AG08395 (cell line): ENCODE measurements at places on chromosomes 13 and 19.

- peak; percentile 40 for DNase-seq
Measured at GRCh38 chr13:28819735-28820098, 422 bp upstream of the MTUS2 start.

GRCh38 chr19:54420383-54421168 is 5.3 kb downstream of the TTYH1 start:
- no peak for DNase-seq

DNA sequence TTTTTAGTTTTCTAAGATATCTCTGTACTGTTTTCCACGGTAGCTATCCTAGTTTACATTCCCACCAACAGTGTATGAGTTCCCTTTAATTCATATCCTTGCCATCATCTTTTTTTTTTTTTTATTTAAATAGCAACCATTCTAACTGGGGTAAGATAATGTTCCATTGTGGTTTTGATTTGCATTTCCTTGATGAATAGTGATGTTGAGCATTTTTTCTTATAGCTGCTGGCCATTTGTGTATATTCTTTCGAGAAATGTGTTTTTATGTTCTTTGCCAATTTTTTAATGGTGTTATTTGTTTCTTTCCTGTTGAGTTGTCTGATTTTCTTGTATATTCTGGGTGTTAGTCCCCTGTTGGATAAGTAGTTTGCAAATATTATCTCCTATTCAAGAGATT is 454.8 kb downstream of the DACH1 start:
- no peak for DNase-seq

DNA sequence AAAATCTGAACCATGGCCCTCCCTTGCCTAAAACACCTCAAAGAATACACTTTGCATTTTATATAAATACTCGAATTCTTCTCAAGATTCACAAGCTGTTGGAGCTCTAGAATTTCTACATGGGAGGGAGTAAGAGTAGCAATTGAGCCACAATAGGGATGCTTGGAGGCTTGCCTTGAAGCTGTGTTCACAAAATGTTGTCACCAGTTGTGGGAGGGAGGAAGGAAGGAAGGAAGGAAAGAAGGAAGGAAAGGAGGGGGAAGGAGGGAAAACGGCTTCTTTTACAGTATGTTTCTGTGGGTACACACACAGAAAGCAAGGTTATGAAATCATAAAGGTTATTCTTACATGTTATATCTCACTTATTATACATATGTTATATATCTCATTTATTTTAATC is 128.6 kb upstream of the PEG3 start:
- no peak for DNase-seq

GRCh38 chr19:32895384-32895783 is 25.8 kb upstream of the SLC7A9 start:
- DNase-seq: no peak

- peak; percentile 83 for DNase-seq
Measured at GRCh38 chr13:26502826-26503225, 54.7 kb upstream of the WASF3 start.

GRCh38 chr19:16363133-16363851 is 38.7 kb downstream of the KLF2 start:
- no peak for DNase-seq

DNA sequence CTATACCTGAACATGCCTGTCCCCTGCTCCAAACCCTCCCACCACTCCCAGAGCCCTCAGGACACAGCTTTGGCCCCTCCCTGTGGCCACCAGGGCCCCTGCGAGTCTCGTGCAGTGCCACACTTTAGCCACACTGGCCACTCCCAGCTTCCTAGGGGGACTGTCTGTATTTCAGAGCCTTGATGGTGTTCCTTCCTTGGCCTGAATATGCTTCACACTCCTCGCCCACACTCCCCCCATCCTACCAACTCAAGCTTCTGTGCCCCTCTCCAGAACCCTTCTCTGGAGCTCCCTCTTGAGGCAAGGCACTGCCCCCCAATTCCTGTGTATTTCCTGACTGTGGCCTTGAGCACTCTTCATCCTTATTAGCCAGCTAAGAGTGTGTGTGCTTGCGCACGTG is 80.2 kb downstream of the DPF1 start:
- no peak for DNase-seq

DNA sequence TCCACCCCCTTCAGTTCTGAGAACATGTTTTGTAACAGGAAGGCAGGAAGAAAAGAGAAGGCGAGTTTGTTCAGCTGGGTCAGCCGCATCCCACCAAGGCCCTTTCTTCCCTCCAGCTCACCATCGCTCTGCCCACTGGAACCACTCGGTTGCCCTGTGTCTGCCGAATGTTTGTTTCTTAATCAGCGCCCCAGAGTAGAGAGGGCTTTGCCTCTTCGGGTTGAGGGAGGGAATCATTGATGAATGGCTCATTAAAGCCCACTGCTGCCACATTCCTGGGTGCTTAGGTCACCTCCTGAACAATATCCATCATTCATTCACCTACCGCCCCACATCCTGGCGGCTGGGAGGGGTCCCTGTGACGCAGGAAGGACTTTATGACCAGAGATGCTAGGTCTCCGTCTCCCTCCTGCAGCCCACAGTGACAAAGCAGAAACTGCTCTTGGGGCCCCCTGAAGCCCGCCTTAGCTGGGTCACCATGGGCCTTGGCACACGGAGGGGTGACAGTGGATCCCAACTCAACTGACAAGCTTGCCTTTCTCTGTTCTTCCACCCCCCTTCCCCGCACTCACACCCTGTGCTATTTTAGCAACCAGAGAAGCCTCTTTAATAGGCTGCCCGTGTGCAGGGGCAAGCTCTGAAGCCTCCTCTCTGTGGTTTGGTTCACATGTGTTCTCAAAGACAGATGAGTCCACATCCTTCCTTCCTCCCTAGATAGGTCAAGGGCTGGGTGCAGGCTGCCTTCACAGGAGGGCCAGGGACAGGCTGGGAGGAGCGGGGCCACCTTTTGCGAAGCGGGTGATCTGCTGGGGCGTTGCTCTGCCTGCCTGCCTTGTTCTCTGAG is 46.2 kb downstream of the ACTN4 start:
- peak; percentile 60 for DNase-seq

GRCh38 chr19:10422046-10422461 is 1.7 kb downstream of the PDE4A start:
- no peak for DNase-seq

DNA sequence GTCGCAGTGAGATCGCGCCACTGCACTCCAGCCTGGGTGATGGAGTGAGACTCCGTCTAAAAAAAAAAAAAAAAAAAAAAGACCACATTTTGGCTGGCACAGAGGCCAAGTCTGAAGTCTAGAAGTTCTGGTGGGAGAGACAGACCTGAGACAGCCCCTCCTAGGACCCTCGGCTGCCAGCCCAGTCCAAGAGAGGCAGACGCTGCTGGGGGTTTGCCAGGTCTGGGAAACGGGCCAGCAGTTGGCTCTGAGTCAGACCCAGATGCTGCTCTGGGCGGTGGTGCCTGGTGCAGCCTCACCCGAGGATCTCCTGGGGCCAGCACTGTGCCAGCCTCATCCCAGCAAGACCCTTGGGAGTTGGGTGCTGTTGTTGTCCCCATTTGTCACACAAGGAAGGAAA is 5.8 kb downstream of the FCHO1 start:
- peak; percentile 64 for DNase-seq

DNA sequence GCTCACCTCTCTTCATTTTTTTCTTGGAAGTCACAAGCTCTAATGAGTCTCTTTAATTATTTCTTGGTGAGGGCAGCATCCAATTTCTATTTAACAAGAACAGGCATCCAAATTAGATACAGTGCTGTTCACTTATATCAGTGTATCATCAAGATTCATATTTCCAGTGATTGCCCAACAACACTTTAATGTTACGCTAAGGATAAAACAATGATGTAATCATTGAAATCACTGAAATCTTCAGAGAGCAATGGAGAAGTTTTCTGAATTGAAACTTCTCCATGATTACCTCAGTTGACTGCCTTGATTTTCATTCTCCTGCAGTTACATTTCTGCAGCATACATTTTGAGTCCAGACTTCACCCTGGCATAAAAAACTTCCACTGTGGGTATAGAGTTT is 17.1 kb upstream of the LRCH1 start:
- DNase-seq: no peak

DNA sequence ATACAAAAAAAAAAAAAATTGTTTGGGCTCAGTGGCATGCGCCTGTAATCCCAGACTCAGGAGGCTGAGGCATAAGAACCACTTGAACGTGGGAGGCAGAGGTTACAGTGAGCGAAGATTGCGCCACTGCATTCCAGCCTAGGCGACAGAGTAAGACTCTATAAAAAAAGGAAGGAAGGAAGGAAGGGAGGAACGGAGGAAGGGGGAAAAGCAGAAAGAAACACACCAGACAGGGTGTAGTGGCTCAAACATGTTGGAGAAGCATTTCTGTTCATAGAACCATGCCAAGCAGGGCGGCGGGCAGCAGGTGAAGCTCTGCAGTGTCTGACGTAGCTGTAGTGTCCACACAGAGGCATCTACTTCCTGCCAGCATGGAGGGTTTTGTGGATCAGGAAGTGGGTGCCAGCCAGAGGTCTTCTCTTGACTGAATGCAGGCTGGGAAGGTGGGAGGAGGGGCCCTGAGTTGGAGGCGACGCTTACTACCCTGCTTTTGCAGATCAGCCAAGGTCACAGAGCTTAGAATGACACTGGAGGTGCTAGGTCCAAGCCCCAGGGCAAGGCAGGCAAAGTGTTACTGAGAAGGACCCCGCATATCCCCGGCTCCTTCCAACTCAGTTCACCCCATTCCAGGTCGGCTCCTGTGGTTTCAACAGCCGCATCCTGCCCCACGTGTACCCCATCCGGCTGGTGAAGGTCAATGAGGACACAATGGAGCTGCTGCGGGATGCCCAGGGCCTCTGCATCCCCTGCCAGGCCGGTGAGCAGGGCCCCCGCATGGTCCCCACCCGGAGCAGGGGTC is 11.6 kb upstream of the PGLS start:
- no peak for DNase-seq

GRCh38 chr19:6911523-6911922 is 24.1 kb downstream of the ADGRE1 start:
- no peak for DNase-seq

GRCh38 chr19:2561895-2562294 is 86.0 kb downstream of the GADD45B start:
- no peak for DNase-seq

DNA sequence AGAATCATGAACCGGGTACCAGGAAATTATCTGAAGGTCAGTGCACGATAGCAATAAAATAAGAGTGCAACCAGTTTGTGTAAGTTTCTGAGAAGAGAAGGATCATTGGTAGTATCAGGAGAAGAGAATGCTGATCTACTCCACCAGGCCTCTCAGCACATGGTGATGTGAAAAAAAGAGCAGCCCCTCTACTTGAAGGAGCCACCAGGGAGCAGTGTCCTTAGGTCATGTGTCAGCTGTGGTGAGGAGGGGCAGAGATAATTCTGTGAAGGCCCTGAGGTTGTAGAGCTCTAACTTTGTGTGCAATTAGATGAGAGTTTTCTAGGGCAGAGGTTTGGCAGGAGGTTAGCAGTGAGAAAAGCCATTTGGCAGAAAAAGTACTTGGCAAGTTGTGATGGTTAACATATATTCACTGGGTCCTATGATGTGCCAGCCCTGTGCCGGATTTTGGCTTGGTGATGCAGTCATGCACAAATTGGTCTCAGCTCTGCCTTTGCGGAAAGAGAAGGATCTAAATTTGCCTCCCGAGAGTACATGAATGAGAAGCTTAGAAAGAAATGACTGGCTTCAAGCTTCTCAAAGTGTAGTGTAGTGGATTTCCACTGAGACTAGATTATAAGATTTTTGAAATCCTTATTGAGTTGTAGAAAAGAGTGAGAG is 19.2 kb upstream of the ZC3H13 start:
- DNase-seq: no peak

DNA sequence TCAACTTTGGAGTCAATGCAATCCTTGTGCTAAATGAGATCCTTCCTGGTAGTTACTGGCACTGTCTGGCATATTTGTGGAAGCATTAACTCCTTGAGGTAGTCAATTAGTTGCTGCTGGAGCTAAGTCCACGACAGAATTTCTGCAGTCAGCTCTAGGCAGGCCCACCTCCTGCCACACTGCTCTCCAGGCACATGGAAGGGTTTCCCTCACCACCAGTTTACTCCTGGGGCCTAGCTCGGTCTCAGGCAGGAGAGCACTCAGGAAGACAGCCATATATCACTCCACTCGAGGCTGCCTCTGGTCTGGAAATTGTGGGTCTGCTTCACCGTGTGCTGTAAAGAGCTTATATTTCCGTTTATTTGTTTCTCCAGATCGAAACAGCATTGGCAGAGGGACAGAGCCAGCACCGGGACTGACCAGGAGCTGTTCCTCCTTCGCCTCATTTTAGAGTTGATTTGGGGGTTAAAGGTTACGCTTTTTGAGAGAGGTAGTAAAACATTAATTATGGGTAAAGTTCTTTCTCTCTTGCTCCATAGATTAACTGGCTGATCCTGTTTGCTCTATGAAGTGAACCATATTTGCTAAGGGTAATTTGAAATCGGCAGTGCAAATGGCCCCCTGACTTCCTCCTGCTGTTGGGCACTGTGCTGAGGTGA is 20.6 kb upstream of the GTF3A start:
- no peak for DNase-seq

GRCh38 chr19:56866538-56866937 is 26.0 kb upstream of the PEG3 start:
- DNase-seq: no peak

- no peak for DNase-seq
Measured at GRCh38 chr19:45505151-45505995, 1.9 kb upstream of the VASP start.

- DNase-seq: peak; percentile 73
Measured at GRCh38 chr13:47426126-47426849, 529.4 kb upstream of the HTR2A start.

DNA sequence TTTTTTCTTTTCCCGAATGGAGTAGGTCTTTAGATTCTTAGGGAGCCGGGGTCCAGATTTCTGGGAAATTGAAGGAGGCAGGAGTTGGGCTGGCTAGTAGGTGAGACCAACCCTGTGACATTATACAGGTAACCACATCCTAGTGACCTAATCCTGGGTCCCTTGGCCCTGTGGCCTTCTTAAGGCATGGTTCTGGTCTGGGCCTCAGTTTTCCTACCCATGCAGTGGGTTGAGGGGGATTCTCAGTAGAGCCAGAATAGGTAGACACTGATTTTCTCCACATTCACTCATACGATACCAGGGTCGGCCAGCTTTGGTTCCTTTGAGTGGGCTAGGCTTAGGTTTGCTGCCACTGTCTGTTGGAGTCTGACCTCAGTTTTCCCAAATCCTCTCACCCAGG is 7.2 kb downstream of the PPFIA3 start:
- no peak for DNase-seq

- no peak for DNase-seq
Measured at GRCh38 chr13:33079960-33080359, 63.7 kb downstream of the KL start.

DNA sequence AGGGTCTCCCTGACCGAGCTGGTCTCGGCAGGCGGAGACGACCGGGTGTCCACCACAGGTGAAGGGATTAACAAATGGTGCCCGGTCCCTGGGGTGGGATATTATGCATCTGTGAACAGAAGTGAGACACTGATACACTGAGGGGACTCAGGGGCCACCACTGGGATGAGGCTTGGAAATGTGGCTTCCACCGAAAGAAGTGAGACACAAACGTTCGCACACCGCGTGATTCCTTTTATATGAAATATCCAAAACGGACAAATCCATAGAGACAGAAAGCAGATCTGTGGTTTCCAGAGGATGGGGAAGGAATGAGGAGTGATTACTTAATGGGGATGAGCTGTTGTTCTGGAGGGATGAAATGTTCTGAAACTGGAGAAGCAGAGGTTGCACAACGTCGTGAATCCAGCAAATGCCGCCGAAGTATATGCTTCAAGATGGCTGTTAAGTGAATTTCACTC is 47.5 kb downstream of the C13orf46 start:
- DNase-seq: peak; percentile 76
